ENCODE measurements at places on chromosomes 5 and 9. TPM values are rescaled to one million over a fixed set of nuclear protein-coding genes. Genes with fewer than 3 reads are reported as not detected.

Gene SOHLH1
- total RNA-seq = not detected

Gene ANGPTL2
- total RNA-seq = not detected

Gene KIF12
- total RNA-seq = not detected

Gene CCL19
- total RNA-seq = not detected

Gene ARSI
- not detected for total RNA-seq

Gene IL9
- not detected for total RNA-seq

Gene C5orf58
- total RNA-seq = not detected

Gene ENTREP1
- not detected for total RNA-seq

Gene TERT
- 4.0 TPM for total RNA-seq

Gene SPINK6
- not detected for total RNA-seq

Gene PCDHGA4
- total RNA-seq = 0.10 TPM

Gene ADAMTS2
- not detected for total RNA-seq

Gene C8G
- 1.2 TPM for total RNA-seq

Gene JMY
- total RNA-seq = 6.5 TPM

Gene CTSL
- total RNA-seq = 28.3 TPM

Measured in activated naive CD4-positive, alpha-beta T cell treated with anti-CD3 and anti-CD28 coated beads, Interleukin-2, amount 10 ng/mL, durations not matched to agents 5 hours and 36 hours (primary cell).